Urothelium cell line (cell line): ENCODE measurements at places on chromosomes 16 and 17.
A peak's percentile ranks its signal among the peaks of the same experiment; 100 is the strongest.

DNA sequence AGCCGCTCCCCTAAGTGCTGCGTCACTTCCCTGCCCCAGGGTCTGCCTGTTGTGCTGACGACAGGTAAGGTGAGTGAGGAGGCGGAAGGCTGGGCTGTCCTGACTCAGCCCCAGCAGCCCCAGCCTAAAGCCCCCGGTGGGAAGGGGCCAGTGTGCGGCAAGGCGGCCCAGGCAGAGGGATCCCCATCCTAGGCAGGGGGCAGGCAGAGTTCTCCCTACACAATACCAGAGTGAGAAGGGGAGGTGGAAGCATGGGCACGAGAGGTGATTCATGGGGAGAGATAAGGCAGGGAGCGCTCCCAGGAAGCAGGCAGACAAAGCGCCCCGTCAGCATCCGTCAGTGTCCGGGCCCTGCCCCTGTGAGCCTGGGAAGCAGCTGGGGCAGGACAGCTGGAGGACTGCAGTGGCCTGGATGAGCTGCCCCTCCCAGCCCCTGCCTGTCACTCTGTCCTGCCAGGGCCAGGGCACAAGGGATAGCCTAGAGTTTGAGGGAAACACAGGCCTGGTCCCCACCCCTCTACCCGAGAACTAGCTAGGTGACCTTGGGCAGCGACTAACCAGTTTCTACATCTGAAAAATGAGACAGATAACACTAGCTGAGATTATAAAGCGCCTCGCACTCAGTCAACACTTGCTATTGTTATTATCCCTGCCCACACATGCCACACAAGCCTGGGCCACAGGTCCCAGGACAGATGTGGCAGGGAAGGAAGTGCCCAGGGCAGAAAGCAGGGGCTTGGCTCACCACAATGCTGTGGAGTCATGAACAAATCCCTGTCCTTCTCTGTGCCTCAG is 3.8 kb downstream of the FAM83G start:
- DNase-seq, result no peak

DNA sequence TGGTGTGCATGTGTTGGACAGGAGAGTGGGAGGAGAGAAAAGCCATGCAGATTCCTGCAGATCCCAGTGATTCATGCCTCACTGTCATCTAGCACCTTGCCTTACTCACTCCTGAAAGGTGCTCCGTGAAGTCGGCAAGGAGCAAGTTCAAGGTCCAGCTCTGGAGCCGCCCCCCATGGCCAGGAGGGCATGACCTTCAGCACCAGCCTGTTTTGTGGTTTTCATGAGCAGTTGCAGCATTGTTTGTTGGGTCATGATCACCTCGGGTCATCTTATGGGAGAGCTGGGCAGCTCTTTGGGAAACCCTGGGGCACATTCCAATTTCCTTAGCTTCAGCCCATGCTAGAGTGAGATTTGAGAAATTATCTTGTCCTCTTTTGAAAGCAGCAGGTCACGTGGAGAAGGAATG is 137.5 kb upstream of the IRX3 start:
- DNase-seq, result no peak

DNA sequence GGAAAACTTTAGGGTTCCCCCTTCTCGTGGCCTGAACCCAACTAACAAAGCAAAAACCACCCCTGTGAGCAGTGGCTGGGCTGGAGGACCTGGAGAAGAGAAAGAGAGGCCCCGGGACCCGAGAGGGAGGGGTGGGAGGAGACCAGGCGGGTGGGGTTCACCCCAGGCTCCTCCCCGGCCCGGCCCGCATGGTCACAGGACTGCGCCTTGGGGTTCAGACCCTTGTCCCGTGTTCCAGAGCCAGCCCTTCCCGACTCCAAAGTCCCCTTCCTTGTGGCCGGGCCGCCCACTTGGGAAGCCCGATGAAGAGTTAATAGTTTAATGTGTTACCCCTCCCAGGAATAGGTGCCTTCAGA is 852 bp downstream of the MARVELD3 start:
- no peak for DNase-seq

GRCh38 chr16:11610580-11610979 is 23.9 kb upstream of the LITAF start:
- no peak for DNase-seq

DNA sequence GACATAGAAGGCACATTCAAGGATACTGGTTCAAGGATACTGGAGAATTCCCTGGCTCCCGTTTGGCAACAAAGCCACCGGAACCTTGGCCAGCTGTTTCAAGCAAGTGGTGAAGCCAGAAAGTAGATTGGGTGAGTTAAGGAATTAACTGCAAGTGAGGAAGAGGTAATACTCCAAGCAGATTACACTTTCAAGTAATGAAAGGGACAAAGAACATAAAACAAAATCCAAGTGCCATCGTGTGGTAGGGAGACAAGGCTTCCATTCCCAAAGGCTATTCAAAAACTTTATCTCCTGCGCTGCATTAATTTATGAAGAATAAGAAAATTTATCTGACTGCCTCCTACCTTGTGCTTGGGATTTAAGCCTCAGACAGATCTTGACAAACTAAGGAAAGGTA is 27.8 kb downstream of the XPO6 start:
- no peak for DNase-seq

DNA sequence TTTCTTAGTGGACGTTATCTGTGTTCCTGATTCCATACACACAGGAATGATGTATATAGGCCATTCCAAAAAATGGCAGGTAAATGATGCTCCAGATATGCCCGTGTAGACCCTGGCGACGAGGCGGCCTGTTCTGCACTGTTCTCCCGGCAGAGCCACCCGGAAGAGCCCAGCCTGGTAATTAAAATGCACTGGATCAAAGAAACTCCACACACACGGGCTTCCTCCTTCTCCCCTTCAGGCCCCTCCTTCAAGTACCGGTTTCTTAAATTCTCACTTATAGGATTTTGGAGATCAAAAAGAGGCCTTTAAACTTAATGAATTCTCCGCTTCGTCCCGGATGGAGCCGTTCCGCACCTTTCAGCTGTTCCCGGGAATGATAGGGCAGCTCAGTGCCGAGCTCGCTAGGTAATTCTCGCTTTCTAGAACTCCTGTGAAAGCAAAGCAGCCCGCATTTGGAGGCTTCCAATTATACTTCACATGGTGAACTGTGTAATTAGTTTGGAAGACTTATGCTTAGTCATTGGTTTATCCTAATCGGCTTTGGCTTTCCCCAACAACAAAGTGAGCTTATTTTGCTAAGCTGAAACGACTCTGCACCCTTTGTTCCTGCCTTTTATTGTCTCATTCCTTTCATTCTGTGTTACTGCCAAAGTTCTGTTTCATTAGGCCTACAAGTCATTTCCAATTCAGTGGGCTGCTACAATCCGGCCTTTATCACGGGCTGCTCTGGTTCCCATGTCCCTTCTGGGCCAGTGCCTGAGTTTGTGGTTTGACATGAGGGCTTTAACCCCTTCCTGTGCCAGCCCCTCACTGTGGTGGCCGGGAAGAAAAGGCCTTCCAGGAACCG is 150.0 kb downstream of the MSI2 start:
- DNase-seq, result no peak

GRCh38 chr16:16828913-16829398 is 450.0 kb downstream of the NPIPA7 start:
- DNase-seq, result peak; percentile 39

GRCh38 chr17:39175695-39176093 is 9.7 kb upstream of the ARL5C start:
- no peak for DNase-seq

DNA sequence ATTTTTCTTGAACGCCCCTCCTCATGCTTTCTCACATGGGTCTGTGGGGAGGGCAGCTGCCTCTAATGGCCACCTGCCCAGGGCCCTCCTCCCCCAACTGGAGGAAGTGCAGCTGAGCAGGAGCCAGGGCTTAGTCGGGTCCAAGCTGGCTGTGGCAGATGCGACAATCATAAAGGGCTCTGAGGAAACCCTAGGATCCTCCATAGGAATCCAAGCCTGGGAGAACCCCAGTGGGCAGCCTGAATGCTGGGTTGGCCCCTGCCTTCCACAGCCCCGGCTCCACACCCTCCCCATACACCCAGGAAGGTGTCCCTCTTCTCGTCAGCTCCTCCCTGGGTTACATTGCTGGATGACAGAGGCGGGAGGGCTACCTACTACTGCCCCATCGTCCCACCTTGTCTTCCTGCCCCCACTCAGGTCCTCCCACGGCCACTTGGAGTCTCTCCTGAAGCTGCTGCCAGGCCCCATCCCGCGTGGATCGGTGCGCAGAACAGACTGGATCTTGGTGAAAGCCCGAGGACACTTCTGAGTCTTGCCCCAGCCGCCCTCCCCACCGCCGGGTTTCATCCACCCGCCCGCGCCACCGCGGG is 15.6 kb upstream of the CBFB start:
- DNase-seq, result no peak

DNA sequence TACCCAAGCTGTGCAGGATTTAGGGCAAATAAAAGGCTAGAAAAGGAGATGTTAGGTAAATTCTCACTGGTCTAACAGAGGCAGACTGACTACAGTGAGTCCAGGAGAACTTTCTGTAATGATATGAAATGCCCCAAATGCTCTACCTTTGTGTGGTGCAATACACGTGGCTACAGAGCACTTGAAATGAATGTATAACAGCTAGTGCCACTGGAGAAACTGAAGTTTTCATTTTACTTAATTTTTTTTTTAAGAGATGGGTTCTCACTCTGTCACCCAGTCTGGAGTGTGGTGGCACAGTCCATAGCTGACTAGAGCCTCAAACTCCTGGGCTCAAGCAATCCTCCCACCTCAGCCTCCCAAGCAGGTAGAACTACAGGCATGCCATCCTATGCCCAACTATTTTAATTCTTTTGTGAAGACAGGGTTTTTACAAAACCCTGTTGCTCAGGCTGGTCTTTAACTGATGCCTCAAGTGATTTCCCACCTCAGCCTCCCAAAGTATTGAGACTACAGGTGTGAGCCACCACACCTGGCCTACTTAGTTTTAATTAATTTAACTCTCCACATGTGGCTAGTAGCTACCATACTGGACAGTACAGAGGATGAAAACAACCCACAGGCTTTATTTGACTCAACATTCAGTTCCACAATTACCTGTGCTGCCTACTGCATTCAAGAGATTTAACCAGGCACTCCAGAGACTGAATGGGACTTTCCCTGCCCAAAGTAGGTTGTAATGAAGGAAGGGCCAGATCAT is 84.8 kb upstream of the PLEKHM1 start:
- DNase-seq, result no peak

- no peak for DNase-seq
These were observed 11.0 kb downstream of the NATD1 start for GRCh38 chr17:21242026-21242697.

DNA sequence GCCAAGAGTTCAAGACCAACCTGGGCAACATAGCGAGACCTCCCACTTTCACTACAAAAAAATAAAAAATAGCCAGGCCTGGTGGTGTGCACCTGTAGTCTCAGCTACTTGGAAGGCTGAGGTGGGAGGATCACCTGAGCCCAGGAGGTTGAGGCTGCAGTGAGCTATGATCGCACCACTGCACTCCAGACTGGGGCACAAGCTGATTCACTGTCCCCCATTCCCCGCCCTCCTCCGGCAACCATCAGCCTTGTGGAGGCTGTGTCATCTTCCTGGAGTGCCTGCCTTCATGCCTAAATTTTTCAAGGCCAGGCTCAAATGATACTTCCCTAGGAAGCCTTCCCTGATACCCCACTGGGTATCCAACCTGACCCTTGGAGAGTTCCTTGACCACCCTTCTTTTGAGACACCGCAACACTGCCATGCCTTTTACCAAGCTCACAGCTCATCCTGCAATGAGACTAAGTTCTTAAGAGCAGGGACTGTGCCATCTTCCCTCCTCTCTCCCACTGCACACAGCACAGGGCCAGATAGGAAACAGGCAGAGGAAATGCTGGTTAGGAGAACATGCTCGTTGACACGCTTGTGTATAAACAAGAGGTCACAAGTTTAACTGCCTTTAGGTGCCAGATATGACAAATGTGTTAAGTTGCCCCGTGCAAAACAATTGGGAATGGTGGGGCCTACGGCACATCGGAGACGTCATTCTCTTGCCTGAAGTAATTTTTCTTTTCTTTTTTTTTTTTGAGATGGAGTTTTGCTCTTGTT is 3.9 kb upstream of the SRCAP start:
- no peak for DNase-seq

DNA sequence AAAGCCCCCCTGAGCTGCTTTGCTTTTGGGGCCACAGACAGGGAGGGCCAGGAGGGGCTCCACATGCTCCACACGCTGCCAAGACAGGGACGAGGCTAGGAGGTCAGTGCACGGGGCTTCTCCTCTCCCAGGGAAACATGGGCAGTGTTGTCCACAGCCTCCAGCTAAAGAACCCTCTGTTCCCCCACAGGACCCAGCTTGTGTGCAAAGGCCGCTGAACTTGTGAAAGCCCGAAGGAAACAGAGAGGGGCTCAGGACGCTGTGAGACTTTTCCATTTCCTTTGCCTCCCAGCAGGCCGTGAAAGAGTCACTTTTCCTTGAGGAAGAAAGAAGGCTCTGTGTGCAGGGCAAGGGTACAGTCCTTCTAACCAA is 9.7 kb downstream of the CDRT4 start:
- no peak for DNase-seq

- no peak for DNase-seq
These were observed at the start of gene CDH13 for GRCh38 chr16:82626791-82627261. Gene CDH13 (plus strand): TSS chr16:82626969.

DNA sequence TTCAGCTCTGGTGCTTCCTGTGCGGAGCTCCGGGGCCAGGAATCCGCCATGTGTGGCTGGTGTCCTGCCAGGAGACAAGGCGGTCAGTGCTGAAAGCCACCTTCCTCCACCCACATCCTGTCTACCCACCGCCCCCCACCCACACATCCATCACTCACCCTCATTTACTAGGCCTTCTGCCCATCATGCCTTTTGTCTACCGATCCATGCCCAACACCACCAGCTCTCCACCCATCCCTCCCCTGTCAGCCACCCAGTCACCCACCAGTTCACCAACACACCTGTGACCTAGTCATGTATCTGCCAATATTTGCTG is 241.4 kb downstream of the KATNIP start:
- no peak for DNase-seq

- no peak for DNase-seq
These were observed 12.4 kb downstream of the MPRIP start for GRCh38 chr17:17054636-17055035.

- no peak for DNase-seq
These were observed 2.7 kb upstream of the SLC12A4 start for GRCh38 chr16:67971111-67971510.

GRCh38 chr17:15255713-15256454 is 9.2 kb downstream of the PMP22 start:
- DNase-seq, result peak; percentile 60

- peak; percentile 50 for DNase-seq
These were observed at the start of gene RTN4RL1 for GRCh38 chr17:2025220-2025621. Gene RTN4RL1 (minus strand): TSS chr17:2025334. CDS start chr17:2024865, 469 bp downstream.
